Small intestine (tissue), 16 donors: ENCODE measurements at places on chromosomes 3 and 15. TPM values are rescaled to one million over a fixed set of nuclear protein-coding genes. Genes with fewer than 3 reads are reported as not detected.

Gene CYP8B1
- polyA plus RNA-seq: not detected

Gene GOLGA6B
- polyA plus RNA-seq: not detected

Gene MUSTN1
- 3.4 TPM for polyA plus RNA-seq

Gene IGDCC3
- polyA plus RNA-seq: 1.0 TPM

Gene RABL3
- 7.6 TPM for polyA plus RNA-seq

Gene SEMA7A
- polyA plus RNA-seq: 0.81 TPM

Gene COL8A1
- polyA plus RNA-seq: 0.27 TPM

Gene ZPLD1
- not detected for polyA plus RNA-seq

Gene RASGRP1
- polyA plus RNA-seq: 0.64 TPM

Gene BCHE
- polyA plus RNA-seq: 3.0 TPM

Gene SNTN
- 0.04 TPM for polyA plus RNA-seq

Gene NR2C2
- 10.1 TPM for polyA plus RNA-seq

Gene PRICKLE2
- polyA plus RNA-seq: 2.5 TPM

Gene RPN1
- 55.4 TPM for polyA plus RNA-seq

Gene HYAL1
- 1.1 TPM for polyA plus RNA-seq
